ENCODE measurements at places on chromosomes 2 and 18.
A peak's percentile ranks its signal among the peaks of the same experiment; 100 is the strongest.

DNA sequence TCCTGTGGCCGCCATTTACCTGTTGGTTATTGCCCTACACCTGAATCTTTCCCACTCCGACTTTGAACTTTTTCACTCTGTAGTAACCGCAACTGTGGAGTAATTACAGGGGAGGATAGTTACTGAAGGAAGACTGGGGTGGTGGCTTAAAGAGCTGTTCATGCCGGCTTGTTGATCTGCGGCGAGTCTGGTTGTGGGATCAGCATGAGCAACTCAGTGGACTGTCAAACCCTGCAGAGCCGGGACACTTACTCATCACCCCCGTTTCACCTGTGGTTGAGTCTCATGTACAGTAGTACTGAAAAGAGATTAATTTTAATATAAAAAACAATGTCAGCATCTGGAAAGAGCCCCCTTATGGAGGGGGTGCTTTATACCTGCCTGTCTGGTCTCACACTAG is 2.1 kb downstream of the ASB1 start:
- DNase-seq, result no peak

- DNase-seq, result no peak
Observed at GRCh38 chr18:10805587-10806118, 279.8 kb downstream of the NAPG start.

GRCh38 chr2:44928483-44929158 is 12.9 kb upstream of the SIX3 start:
- no peak for DNase-seq

GRCh38 chr18:581096-581495 is 916 bp downstream of the CETN1 start:
- DNase-seq, result no peak

GRCh38 chr2:223100061-223100511 is 48.1 kb downstream of the KCNE4 start:
- DNase-seq, result peak; percentile 13

GRCh38 chr2:217436386-217436785 is 566.4 kb downstream of the TNS1 start:
- no peak for DNase-seq

DNA sequence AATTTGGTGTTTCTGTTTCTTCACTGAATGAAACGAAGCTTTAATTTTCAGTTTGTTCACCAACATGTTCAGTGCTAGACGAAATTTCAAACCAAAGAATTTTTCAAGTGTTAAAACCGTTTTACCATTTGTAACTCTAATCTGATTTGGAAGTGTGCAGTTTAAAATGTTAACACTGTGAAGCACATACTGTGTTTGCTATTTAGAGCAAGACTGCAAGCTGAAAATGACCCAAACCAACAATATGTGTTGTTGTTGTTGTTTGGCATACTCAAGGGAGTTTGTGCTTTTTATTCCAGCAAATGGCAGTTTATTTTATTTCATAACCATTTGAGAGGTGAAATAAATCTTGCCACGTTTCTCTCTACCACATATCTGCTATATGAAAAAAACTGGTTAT is 128.4 kb upstream of the CDH7 start:
- DNase-seq, result no peak

- peak; percentile 95 for DNase-seq
Observed at GRCh38 chr2:86035883-86036668, 69.6 kb downstream of the POLR1A start.

DNA sequence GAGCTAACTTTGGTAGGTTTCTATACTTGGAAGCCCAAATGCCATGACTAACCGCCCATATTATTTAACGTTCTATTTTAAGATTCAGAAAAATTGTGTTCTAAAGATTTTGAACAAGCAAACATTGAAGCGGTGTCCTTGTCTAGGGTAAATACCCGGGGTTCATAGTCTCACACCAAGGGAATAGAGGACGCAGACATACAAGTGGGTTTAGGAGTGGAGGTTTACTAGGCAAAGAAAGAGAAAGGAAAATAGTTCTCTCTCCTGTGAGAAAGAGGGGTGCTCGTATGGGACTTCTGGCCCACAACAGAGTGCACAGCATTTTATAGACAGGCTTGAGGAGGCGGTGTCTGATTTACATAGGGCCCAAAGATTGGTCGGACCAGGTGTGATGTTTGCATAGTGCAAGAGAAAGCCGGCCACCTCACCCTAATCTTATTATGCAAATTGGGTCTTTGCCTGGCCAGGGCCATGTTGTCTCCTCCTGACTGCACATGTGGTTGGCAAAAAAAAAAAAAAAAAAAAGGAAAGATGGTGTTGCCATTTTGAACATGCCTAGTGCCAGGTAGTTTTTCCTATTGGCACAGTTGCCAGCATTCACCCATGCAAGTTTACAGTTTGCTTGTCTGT is 1062.6 kb downstream of the LRP1B start:
- DNase-seq, result peak; percentile 16

GRCh38 chr2:118122594-118123281 is 34.5 kb downstream of the INSIG2 start:
- DNase-seq, result peak; percentile 14

DNA sequence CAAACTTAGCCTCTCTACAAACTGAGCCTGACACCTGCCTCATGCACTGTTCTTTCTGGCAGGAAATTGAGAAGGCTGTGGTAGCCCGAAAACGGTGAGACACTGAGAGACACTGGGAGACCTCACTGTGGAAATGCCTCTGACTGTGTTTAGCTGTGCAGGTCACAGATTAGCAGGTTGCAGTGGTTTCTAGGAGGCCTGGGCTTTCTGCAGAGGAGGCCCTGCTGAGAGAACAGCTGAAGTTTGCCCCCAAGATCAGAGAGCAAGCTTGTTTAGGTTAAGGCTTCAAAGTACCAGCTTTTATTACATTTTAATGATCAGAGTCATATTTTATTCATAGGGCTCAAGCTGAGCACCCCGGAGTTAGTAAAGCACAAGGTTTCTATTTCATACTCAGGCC is 68.7 kb upstream of the LYPD6 start:
- no peak for DNase-seq

DNA sequence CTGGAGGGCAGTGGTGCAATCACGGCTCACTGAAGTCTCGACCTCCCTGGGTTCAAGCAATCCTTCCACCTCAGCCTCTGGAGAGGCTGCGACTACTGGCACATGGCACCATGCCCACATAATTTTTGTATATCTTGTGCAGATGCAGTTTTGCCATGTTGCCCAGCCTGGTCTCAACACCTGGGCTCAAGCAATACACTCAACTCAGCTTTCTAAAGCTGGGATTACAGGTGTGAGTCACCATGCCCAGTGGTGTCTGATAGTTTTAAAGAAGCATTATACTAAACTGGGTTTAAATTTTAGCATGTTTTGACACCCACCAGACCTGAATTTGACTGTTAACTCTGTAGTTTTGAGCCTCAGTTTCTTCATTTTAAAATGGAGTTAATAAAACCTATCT is 109.4 kb upstream of the SLC38A11 start:
- DNase-seq, result no peak

DNA sequence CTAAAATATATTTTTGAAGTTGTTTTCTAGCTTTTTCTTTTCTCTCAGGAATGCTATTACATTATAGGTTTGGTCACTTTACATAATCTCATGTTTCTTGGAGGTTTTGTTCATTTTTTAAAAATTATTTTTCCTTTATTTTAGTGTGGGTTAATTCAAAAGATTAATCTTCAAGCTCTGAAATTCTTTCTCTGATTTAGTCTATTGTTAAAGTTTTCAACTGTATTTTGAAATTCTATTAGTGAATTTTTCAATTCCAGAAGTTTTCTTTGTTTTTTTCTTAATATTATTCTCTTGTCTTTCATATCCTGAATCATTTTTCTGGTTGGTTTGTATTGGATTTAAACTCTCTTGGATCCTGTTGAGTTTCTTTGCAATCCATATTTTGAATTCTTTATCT is 80.4 kb downstream of the MSTN start:
- DNase-seq, result no peak

DNA sequence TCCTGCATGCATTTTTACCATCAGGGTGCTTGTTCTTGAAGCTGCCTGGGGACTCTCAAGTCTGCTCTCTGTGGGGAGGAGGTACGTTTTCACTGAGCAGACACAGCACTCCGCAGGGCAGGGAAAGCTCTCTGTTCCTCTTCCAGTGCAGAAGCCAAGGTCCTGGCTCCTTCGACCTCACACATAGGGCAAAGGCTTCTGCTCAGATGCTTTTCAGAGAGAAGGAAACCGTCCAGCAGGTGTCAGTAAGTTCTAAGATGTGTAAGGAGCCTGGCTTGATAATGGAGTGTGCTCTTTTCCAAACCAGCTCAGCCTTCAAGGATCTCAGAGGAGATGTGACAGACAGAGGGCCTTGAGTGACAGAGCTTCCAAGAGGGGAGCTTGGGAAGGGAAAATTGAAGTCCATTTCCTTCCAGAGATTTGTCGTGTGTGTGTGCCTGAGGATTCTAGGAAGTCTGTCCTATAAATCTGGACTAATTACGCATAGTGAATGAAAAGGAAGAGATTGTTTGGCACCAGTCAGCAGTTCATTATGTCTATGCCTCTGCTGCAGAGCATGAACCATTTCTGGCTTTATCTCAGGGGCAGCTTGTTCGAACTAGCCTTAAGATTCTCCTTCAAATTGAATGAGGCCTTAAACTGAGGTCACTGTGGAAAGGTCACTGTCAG is 67.3 kb upstream of the UPP2 start:
- peak; percentile 78 for DNase-seq

DNA sequence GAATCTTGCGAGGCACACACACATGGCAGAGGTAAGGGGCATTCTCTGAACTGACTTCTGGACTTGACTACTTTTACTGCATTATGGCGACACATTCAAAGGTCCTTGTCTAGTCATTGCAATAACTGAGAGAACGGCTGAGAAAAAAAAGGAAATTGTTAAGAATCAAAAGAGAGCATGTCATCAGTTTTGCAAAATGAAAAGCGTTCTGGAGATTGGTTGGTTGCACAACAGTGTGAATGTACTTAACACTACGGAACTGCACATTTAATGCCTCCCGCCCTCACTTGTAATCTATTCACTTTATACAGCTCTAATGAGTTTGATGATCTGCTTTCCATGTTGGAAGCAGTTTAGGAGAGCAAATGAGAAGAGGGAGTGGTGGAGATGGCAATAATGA is 68.5 kb upstream of the NFU1 start:
- DNase-seq, result no peak

GRCh38 chr2:174051068-174051467 is 85.9 kb upstream of the SP3 start:
- no peak for DNase-seq

DNA sequence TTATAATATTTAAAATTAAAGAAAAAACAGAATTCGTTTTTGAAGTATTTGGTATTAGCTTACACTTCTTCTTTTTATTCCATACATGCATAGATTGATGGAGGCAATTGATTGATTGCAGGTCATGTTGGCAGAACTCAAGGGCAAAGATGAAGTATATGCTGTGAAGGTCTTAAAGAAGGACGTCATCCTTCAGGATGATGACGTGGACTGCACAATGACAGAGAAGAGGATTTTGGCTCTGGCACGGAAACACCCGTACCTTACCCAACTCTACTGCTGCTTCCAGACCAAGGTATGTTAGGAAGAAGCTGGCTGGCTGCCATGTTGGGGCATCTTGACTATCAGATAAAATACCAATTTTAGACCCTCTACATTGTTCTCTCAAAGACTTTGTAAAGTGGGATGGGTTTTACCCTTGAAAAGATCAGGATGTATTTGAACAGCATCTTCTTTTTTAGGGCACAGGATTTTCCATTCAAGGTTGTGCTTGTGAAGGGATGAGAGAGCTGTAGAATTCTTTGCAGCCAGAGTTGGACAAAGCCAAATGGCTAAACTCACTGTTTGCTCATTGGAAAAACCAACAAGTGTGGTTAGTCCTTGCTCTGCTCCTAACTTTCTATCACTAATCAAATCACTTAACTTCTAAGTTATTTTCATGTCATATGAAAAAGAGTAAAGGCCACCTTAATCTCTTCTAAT is 286.8 kb upstream of the EPAS1 start:
- DNase-seq, result no peak

DNA sequence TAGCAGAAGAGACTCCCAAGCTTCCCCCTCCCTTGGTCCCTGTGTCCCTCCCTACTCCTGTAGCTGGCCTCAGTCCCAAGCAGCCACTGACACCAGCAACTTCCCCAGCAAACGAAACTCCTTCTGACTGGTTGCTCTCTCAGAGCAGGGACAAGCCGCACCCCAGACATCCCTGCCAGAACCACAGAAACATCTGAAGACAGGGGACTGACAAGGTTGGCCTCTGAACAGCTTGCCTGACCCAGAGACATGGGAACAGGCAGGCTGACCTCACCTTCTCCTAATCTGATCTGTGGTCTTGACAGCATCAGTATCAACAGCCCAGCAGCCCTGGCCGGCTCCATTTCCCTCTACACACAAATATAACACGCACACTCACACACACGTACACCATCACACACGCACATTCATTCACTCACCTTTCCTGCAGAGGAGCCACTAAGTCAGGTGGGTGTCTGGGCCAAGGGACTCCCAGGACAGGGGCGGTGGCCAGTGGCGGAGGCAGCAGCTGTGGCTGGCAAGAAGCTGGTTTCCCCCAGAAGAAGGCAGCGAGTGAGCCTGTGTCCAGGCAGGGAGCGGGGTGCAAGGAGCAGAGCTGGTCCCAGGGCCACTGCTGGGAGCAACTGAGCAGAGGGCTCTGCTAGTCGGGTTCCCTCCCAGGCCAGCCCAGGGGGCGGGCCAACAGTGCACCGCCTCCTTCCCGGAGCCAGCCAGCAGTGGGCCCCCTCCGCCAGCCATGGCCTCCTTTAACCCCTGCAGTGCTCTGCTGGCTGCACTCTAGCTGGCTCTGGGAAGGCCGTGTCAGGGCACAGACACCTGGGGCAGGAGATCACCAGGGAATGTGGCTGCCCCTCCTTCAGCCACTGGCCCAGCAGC is 59.1 kb downstream of the TNS1 start:
- peak; percentile 56 for DNase-seq

GRCh38 chr2:85529809-85530208 is 9.2 kb upstream of the MAT2A start:
- DNase-seq, result no peak

DNA sequence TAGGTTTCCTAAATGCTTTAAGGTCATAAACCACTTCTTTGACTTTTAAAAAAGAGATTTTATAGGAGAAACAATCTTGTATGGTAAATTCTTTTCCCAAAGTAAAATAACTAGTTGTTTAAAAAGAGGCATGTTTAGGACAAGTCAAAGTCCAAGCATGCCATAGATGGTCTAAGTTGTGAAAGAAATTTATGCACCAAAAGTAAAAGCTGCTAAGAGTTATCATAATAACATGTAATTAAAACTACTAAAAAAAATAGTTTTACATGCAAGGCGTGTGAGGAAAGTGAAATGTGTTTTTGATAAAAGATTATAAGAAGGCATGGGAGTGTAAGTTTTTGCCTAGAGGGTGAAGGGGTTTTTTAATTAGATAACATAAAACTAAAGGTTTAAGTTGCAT is 22.5 kb downstream of the FAM210A start:
- DNase-seq, result peak; percentile 34

GRCh38 chr18:50875966-50876536 is 2.9 kb upstream of the ME2 start:
- DNase-seq, result no peak

- DNase-seq, result no peak
Observed at GRCh38 chr2:60880643-60881046, 729 bp upstream of the REL start.

- no peak for DNase-seq
Observed at GRCh38 chr2:167386694-167387093, 498.4 kb downstream of the XIRP2 start.

Data from A172 (cell line).